ENCODE measurements at places on chromosomes 11 and 22. TPM values are rescaled to one million over a fixed set of nuclear protein-coding genes. Genes with fewer than 3 reads are reported as not detected.

The GGTLC3 gene
- total RNA-seq = not detected

DNA sequence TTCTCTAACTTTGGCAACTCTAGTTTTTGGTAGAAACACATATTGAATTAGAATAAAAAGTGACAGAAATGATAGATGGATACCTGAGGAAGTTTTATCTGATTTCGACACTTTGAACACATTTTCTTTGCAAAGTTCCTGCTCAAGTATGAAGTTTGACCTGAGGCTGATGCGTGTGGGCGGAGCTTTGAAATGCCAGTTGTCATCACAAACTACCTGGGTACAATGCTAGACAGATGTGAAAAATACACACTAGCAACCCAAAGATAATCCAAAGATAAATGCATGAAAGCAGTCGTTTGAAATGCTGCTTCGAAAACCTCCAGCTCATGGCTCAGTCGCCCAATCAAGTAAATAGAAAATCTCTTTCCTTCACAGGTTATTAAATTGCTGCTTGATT lies 54.8 kb downstream of the CD44 start:
- no peak for DNase-seq

- peak; percentile 47 for DNase-seq
These were observed 4.4 kb downstream of the SCARF2 start for GRCh38 chr22:20433191-20433590.

GRCh38 chr11:48028914-48029680 lies 48.7 kb downstream of the PTPRJ start:
- DNase-seq = no peak

The SPTBN2 gene
- 39.2 TPM for total RNA-seq
